Activated CD8-positive, alpha-beta T cell treated with anti-CD3 and anti-CD28 coated beads, Interleukin-2, amount 10 ng/mL, durations not matched to agents 7 days and 5 days (primary cell): ENCODE measurements at places on chromosomes 4 and X.

- DNase-seq: no peak
Measured at GRCh38 chrX:32582729-32583128, 628.6 kb downstream of the DMD start.

GRCh38 chr4:15147714-15148113, 145.4 kb downstream of the CPEB2 start:
- DNase-seq: no peak

DNA sequence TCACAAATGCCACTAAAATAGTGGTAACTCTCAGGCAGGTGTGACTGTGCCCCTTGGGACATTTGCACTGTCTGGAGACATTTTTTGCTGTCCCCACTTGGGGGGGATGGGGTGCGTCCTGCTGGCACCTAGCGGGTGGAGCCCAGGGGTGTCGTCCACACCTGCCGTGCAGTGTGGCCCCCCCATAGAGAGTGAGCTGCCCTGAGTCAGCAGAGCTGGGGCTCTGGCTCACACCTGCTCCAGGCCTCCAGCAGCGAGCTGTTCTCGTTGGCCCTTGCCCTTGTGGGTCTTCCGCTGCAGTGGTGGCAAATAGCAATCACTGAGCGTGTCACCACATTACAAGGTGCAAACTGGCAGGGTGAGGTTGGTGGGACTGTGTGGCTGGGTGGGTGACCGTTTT, 64.6 kb downstream of the CLDN34 start:
- no peak for DNase-seq

DNA sequence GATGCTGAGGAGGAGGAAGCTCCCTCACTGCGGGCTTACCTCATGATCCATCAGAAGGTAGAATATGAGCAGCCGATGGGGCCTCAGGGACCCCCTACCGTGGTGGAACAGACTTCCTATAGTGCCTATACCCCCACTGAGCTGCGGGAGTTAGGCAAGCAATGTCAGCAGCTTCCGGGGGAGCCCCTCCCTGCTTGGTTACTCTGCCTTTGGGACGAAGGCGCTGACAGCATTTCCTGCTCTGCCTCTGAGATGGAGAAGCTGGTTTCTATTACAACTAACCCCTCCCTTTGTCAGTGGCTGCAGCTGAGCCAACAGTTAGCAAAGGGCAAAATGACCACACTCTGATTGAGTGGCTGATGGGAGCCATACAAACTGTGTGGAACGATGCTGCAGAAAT, 430.7 kb downstream of the IDS start:
- peak; percentile 42 for DNase-seq

DNA sequence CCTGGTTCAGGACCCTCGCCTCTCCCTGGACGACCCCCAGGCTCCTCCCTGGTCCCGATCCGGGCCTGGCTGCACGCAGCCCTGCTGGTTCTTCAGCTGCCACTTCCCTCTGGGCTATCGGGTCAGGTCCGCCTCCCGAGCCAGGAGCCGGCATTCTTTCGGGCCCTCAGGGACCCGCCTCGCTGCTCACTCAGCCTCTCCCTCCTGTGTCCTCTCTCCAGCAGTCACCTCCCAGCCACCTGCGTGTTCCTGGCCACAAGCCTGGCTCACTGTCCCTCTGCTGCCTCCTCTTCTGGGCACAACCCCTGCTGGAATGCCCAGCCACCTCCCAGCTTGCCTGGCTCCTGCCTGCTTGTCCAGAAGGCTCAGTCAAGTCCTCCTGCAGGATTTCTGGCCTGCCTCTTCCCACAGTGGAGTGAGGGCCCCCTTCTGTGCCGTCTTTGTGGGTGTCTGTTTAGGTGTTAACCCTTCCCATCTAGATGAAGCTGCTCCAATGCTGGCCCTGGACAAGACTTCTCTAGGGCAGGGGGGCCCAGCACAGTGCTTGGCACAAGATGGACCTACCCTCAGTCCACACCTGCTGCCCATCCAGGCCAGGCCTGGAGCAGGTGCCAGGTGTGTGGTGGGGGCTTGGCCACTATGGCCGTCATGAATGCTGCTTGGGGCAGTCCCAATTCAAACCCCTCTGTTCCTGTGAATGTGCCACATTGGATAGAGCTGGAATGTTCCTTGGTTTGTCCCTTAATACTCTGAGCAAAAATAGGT, 2.2 kb downstream of the WFS1 start:
- no peak for DNase-seq

DNA sequence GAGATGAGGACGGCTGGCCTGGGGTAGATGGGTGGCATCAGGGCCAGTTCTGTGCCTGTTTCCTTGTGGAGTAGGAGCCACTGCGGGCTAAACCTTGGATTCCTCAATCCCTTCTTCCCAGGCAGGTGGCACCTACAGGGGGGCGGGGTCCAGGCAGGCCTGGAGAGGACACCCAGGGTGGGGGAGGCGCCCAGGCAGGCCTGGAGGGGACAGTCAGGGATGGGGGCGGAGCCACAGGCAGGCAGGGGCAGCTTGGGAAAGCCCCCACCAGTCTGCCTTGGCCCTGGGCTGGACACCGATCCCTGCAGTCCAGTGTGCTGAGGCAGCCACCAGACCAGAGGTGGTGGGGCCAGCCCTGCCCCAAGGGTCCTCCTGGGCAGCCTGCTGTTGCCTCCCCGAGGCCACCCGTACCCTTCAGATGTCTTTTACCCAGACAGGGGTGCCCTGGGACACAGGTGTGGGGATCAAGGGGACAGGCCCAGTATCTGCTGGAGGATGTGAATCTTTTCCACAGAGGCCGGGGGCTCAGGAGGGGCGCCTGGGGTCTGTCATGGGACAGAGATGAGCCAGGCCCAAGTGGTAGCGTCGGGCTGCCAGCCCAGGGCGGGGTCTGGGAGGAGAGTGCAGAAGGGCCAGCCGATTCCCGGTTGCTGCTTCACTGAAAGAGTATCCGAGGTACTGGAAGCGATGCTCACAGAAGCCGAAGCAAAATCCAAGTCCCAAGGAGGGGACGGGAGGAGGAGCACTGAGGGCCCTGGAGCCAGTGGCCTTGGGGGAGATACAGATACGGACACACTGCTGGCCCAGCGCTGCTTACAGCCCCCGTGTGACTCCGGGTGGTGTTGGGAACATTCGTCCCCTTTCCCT, 34.5 kb downstream of the LRPAP1 start:
- no peak for DNase-seq
